Mesothelial cell of epicardium (in vitro differentiated cells): ENCODE measurements at places on chromosomes 13 and 19.

DNA sequence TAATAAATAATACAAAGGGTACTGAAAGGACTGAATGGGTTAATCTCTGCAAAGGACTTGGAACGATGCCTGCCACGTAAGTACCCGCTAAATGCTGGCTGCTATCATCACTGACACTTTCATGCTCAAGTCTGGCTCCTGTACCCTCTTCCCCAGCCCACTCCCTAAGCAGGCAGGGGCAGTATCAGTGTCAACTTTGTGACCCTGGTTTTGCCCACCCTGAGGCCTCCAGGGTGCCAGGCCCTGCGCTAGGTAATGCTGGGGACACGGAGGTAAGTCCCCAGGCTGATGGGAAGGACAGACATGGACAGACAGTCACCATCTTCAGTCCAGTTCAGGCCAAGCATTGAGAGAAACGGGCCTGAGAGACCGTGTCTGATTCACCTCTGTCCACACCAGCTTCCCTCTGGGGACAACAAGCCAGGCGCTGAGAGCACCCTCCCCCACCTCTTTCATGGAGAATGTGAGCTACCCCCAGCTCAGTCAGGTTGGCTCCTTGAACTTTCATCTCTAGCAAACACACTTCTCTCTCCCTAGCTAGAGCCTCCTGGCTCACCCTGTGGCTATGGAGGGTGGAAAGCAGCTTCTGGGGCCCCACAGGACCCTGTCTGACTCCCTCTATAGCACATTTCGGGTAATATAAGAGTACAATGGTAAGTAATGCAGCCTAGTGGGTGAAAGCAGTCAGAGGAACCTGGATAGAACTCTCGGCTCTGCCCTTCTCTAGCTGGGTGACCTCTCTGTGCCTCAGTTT lies 800 bp downstream of the ETFB start:
- H3K27me3 ChIP-seq: peaks cover 2% of the 10 kb centered on the region
- DNase-seq: no peak
- H3K4me3 ChIP-seq: peak overlapping the region; percentile 85
- H3K4me1 ChIP-seq: peaks cover 29% of the 10 kb centered on the region

GRCh38 chr13:46687810-46688209 lies 109.2 kb downstream of the ESD start:
- no peak overlapping the region for H3K4me3 ChIP-seq
- DNase-seq: no peak
- peaks cover 58% of the 10 kb centered on the region for H3K4me1 ChIP-seq
- no peaks in the 10 kb centered on the region for H3K27me3 ChIP-seq
- no peak overlapping the region for H3K27ac ChIP-seq
- peaks cover 12% of the 10 kb centered on the region for H3K36me3 ChIP-seq

DNA sequence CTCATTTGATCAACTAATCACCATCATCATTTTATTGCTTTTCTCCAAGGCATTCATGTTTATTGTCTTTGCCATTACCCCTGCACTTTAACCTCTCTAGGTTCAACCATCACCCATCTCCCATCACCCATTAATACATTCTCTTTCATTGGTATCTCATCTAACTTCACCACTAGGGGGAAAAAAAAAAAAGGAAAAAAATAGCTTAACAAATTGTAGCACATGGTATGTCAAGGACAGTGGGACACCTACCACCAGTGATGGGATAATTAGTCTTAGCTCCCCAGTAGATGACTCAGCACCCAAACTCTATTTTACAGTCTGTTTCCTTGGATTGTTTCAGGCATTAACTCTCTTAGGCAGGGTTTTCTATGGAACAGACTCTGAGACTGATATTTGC lies 1770.2 kb upstream of the MIR17HG start:
- no peaks in the 10 kb centered on the region for H3K4me1 ChIP-seq
- no peak for DNase-seq
- H3K36me3 ChIP-seq: no peaks in the 10 kb centered on the region
- no peaks in the 10 kb centered on the region for H3K27me3 ChIP-seq
- no peak overlapping the region for H3K27ac ChIP-seq

DNA sequence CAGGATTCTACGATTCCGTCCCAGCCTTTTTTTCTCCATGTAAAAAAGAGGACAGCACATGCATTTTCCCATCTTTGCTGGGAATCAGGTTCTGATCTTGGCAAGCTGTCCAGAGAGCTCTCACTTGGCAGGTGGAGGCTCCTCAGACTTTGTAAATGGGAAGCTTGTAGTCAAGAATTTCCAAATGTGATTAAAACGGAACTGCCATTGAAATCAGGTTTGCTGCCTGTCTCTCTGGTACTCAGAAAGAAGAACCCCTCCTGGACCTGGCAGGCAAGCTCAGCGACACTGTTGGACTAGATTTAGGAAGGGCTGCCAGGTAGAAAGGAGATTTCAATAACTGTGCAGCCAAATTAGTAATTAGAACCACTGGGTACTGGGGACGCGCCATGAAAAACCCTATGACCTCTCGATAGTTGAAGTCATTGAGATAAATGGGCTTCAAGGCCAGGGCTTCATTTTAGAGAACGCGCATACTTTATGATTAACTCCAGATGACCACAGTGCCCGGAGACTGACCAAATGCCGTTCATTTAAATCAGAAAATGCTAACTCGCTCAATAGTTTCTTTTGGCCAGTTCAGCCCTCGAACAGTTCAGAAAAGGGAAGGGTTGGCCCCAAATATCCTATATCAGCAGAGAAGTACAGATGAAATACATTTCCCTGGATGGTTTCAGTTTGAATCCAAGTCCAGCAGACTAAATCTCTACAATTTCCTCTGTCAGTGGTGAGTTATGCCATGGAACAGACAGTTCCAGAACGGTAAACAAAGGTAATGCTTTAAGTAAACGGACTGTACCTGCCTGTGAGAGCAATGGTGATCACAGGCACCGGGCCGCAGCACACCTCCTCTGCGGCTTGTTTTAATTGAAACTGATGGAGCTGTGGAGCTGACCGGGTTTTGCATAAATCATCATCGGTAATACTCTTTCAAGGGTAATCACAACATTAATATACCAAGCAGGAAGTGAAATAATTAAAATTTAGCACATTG lies 517.4 kb downstream of the RFC3 start:
- no peaks in the 10 kb centered on the region for H3K27me3 ChIP-seq
- H3K4me1 ChIP-seq: no peaks in the 10 kb centered on the region
- H3K27ac ChIP-seq: no peak overlapping the region

GRCh38 chr13:95182570-95183265 lies 118.5 kb downstream of the ABCC4 start:
- no peaks in the 10 kb centered on the region for H3K4me1 ChIP-seq
- H3K4me3 ChIP-seq: no peak overlapping the region
- no peak overlapping the region for H3K27ac ChIP-seq

DNA sequence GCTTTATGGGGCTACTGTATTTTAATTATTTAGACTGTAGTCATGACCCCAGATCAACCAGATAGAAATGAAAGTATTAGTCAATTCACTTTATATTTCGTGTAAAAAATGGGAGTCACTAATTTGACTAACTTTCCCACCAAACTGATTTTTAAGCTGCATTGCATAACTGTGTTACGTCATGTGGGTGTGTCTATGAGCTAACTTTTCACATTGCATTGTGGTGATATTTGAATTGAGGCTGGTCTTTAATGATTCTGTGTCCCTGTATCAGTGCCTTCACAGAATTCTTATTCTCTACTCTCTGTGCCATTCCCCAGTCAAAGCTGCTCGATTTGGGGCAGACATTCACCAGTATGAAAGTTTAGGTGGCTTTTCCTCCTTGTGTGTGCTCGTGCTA lies 172.7 kb upstream of the MAB21L1 start:
- DNase-seq: no peak
- no peaks in the 10 kb centered on the region for H3K27me3 ChIP-seq
- H3K36me3 ChIP-seq: peaks cover 15% of the 10 kb centered on the region
- H3K4me1 ChIP-seq: no peaks in the 10 kb centered on the region
- no peak overlapping the region for H3K4me3 ChIP-seq

DNA sequence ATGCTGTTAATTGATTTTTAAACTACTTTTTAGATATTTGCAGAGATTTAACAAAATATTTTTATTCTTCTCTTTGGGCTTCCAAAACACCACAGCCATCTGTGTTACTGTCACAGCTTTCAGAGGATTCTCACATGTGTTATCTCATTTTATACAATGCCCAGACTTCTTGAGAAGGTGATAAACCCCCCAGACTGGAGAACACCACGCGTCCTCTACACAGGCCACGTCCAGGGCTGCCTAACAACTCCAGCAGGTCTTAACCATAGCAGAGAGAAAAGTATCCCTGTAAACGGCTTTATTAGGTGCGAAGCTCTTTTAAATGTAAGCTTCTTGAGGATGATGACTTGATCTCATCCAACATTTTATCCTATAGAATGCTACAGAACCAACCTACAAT lies 2.0 kb downstream of the GPR183 start:
- peaks cover 14% of the 10 kb centered on the region for H3K4me1 ChIP-seq
- H3K4me3 ChIP-seq: no peak overlapping the region
- no peak for DNase-seq
- H3K36me3 ChIP-seq: peaks cover 10% of the 10 kb centered on the region
- H3K27me3 ChIP-seq: no peaks in the 10 kb centered on the region

- peaks cover 4% of the 10 kb centered on the region for H3K4me1 ChIP-seq
- no peaks in the 10 kb centered on the region for H3K36me3 ChIP-seq
- no peak overlapping the region for H3K4me3 ChIP-seq
- no peak overlapping the region for H3K27ac ChIP-seq
Measured at GRCh38 chr13:90979059-90979458, 368.4 kb upstream of the MIR17HG start.

GRCh38 chr13:40996426-40997092 lies 22.6 kb downstream of the ELF1 start:
- peaks cover 11% of the 10 kb centered on the region for H3K36me3 ChIP-seq
- no peaks in the 10 kb centered on the region for H3K27me3 ChIP-seq
- H3K4me3 ChIP-seq: no peak overlapping the region
- H3K4me1 ChIP-seq: peaks cover 54% of the 10 kb centered on the region

- H3K36me3 ChIP-seq: no peaks in the 10 kb centered on the region
- DNase-seq: no peak
- no peak overlapping the region for H3K4me3 ChIP-seq
- no peak overlapping the region for H3K27ac ChIP-seq
- no peaks in the 10 kb centered on the region for H3K27me3 ChIP-seq
- no peaks in the 10 kb centered on the region for H3K4me1 ChIP-seq
Measured at GRCh38 chr13:96346921-96347320, 257.0 kb downstream of the HS6ST3 start.

DNA sequence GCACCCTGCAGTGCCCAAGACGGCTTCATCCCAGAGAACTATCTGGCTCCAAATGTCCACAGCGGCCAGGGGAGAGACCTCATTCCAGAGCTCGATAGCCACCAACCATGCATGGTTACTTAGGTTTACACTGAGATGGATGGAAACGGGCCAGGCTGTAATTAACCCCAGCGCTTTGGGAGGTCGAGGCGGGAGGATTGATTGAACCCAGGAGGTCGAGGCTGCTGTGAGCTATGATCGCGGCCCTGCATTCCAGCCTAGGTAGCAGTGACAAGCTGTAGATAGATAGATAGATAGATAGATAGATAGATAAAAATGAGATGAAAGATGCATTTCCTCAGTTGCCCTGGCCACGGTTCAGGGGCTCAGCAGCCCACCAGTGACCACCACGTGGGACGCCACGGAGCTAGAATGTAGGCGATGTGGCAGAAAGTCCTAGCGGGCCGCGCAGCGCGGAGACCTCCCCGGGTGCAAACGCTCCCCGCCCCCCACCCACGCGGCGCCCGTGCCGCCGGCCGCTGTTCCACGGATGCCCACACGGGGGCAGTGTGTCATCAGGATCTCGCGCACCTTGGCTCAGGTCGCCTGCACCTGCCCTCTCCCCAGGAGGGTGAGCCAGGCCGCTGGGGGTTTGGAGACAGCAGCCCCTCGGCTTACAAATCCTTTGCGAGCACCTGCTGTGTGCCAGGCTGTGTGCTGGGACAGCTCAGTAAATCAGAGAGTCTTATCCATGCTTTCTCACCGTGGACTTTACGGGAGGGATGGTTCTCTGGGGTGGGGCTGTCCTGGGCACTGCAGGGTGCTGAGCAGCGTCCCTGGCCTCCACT lies 13.5 kb upstream of the TLE5 start:
- no peak for DNase-seq
- peaks cover 8% of the 10 kb centered on the region for H3K4me1 ChIP-seq
